ENCODE measurements at places on chromosomes 16 and 17.
A peak's percentile ranks its signal among the peaks of the same experiment; 100 is the strongest.

DNA sequence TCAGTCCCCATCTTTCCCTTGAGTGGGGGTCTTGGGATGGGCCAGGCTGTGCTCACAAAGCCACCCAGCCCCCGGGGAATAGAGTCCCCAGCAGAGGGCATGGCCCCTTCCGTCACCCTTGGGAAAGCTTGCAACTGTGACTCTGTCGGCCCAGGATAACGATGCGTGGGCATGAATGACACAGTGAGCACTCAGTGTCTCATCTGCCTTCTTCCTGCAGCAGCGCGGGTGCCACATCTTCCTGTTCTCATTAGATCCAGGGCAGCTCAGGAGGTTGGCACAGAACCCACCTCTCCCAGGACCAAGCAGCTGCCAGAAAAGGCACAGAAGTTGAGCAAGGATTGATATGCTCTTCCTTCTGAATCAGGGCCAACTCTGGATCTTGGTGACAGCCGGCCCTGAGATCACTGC lies 84.7 kb downstream of the MRC2 start:
- no peak for DNase-seq

DNA sequence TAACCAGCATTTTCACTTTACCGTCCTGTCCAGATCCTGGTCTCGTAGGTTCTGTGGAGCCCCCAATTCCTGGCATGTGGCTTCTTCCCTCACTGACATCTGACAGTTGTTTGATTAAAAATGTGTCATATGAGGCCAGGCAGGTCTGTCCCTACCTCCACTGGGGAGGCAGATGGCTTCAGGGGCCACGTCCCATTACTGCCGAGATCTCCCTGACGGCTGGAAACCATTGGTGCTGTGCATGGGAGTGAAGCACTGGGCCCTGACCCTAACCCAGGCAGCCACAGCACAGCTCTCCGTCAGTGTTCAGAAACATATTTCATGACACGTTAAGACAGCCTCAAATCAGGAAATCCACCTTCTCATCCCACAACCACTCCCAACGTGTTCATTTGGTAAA lies 77.5 kb downstream of the GNAO1 start:
- DNase-seq = no peak

DNA sequence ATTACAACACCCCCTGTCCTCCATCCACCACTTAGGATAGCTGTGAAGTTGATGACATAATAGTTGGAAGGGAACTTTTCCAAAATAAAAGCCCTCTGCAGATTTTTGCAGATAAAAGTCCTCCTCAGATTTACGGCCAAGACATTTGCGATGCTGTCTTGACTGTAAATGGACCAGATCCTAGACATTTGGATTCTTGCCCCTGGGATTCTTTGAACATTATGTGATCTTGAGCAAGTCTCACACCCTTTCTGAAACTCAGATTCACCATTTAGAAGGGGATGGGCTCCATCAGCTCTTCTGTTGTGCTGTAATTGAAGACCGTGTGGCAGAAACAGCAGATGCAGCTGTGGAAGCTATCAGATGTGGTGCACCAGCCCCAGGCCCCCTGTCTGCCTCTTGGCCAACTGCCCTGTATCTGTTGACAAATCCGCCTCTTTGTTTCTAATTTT lies 153.9 kb upstream of the CACNG3 start:
- DNase-seq = no peak

DNA sequence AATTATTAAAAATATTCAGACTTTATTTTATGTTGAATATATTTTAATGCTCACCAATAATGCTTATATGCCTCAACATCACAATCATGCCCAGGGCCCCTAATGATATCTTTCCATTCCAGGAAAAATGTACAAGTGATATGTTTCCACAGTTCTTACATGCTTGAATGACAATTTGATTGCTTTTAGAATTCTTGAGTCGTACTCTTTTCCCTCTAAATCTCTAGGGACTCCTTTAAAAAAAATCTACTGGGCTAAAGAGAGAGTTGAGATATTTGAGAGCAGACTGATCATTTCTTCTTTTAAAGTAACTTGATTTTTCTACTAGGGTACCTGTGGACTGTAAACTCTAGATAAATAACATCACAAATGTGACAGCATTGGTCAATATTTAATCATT lies 18.2 kb upstream of the HLF start:
- no peak for DNase-seq

- no peak for DNase-seq
These were observed 186.2 kb downstream of the CYLD start for GRCh38 chr16:50928065-50928464.

GRCh38 chr17:50053654-50053960 lies 2.3 kb upstream of the ITGA3 start:
- DNase-seq = no peak

- DNase-seq = peak; percentile 51
These were observed 2.0 kb downstream of the MAF start for GRCh38 chr16:79598348-79599181.

DNA sequence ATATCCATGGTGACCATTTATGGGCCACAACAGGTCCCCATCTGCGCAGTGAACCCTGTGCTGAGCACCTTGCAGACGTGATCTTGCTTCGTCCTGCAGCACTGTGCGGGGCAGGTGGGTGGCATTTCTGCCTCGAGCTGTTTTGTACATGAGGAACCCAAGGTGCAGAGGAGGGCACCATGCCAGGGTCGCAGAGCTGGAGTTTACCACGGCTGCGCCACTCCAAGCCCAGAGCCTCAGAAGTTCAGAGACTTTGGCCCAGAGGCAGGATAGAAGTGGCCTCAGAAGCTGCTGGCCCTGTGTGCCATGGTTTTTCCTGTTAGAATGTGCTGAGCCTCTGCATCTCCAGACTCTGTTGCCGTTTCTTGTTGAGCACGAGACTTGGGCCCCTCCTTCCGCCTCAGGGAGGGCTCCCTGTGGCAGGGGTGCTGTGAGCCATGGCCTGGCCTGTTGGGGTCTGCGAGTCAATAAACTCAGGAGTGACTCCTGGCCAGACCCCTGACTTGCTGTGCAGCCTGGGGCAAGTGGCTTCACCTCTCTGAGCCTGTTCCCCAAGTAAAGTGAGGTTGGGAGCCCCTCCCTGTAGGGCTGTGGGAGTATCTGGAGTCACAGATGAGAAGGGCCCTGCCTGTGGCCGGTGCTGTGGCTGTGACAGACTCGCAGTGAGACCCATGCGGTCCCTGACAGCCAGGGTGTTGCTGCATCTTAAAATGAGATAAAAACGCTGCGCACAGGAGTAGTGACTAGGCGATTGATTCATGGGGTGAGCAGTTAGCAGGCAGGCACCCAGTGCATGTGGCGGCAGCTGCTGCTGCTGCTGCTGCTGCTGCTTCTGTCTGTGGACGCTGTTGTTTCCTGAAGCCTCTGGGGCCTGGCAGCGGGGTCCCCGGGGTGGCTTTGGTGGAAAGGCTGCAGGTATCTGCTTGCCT lies 11.8 kb downstream of the MAP2K3 start:
- DNase-seq = no peak

GRCh38 chr17:69733171-69734012 lies 318.9 kb downstream of the MAP2K6 start:
- DNase-seq = no peak

DNA sequence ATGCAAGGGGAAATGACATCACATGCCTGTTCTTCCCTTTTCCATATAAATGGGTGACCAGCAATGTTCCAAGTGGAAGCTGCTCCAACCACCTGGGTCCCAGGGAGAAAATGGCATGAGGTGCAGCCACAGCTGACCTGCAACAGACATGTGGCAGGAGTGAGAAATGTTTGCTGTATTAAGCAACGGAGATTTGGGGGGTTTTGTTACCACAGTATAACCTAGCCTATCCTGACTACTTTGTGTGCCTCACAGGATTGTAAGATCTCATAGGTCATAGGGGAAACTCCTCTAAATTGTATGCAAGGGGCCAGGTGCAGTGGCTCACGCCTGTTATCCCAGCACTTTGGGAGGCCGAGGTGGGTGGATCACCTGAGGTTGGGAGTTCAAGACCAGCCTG lies 12.0 kb downstream of the CDIPT start:
- no peak for DNase-seq

DNA sequence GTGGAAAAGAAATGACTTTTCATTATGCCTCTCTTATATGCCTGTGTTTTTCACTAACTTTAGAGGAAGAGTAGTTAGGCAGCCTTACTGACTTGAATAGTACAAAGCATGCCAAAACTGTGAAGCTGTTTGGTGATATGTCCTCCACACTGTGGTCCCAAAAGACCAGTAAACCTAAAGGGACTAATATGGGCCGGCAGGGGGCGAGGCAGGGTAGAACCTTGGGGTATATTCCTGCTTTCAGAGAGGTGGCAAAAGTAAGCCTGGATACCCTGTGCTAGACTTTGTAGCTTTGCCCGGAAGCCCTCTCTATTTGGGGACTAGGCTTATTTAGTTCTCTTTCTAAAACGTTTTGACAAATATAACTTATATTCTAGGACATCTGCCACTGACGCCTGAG lies 36.5 kb upstream of the VWA3A start:
- DNase-seq = no peak

- no peak for DNase-seq
These were observed 39.7 kb upstream of the ALDH3A1 start for GRCh38 chr17:19787733-19788357.

- peak; percentile 54 for DNase-seq
These were observed 5.9 kb upstream of the MAP2K3 start for GRCh38 chr17:21278450-21279197.

DNA sequence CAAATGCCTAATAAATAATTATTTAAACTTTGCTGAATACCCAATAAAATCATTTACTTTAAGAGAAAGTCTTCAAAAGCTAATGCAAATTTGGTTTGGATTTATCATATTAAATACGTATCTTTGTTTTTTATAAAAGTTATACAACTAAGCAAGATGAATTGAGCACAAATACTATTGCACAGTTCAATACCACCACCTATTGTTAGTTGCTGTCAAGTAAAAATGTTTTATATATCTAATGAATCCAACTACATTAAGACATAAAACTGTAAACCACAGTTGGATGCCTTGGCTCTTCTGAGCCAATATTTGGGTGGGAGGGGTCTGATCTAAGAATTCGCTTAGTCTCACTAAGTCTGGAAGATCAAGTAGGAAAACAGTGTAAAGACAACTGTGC lies 7.7 kb downstream of the FBXL20 start:
- DNase-seq = no peak

GRCh38 chr16:30395155-30395991 lies at the start of gene ZNF48:
TSS of gene ZNF48 (plus strand) at chr16:30395420. CDS start at chr16:30395795, 375 bp downstream.
- DNase-seq = peak; percentile 71

GRCh38 chr16:57147381-57148221 lies 38.2 kb downstream of the PSME3IP1 start:
- DNase-seq = no peak

- no peak for DNase-seq
These were observed 194.2 kb downstream of the NTN1 start for GRCh38 chr17:9215465-9215864.

DNA sequence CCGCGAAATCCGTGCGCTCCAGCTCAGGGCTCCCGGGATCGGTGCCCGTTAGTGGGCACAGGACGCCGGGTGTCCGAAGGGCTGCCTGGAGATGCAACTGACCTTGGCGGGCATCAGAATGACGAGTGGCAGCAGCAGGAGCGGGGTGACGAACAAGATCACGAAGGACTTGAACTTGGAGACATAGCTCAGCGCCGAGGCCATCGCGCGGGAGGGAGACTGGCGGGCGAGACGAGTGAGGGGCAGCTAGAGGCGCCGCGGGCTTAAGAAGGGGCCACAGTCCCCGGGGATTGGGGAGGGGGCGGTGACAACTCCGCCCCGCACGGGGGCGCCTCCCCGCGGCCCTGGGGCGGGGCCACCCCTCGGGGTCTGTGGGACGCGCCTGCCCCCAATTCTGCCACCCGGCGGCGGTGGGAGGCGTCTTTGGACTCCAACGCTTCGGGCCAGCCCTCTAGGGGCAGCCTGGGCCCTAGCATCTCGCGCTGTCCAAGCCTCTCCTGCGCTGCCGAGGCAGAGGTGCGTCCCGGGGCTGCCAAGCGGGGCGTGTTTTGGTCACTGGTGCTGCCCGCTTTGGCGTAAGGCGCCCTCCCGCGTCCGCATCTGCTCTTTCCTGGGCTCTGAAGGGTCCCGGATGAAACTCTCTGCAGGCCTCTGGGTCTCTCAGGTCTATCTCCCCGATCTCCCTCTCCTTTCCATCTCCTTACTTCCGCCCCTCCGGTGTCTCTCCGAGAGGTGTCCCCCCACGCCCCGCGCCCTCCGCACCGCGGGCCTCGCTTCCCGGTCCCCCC lies at the start of gene SLC13A5:
SLC13A5 (minus strand) TSS at position 240 of the 788 bp plus-strand sequence; CDS start at position 204, 36 bp downstream.
- DNase-seq = no peak

DNA sequence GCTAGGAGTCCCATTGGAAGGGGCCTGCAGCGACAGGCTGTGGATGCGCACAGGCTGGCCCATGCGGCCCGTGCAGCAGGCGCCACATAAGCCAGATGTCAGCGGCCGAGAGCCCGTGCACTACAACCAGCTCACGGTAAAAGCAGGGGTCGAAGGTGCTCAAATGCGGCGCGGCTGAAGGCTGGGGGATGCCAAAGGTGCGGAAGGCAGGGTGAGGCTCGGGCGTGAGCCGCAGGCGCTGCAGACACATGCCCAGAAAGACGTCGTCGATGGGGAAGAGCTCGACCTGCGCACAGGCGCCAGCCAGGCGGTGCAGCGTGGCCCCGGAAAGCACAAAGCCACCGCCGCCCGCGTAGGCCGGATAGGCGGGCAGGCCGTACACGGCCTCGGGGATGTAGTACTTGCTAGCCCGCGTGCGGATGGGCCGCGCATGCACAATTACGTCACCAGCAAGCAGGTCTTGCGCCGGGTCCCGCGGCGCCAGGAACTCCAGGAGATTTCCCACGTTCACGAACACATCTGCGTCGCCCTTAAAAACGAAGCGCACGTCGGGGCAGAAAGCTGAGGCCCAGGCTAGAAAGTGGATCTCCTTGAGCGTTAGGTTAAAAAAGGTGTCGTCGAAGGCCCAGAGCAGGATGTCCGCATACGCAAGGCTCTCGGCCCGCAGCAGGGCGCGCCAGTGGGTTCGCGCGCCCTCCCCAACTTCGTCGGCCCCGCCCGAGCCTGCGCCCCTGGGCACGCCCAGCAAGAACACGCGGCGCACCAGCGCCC lies 1.3 kb downstream of the B3GNT9 start:
- DNase-seq = peak; percentile 2

DNA sequence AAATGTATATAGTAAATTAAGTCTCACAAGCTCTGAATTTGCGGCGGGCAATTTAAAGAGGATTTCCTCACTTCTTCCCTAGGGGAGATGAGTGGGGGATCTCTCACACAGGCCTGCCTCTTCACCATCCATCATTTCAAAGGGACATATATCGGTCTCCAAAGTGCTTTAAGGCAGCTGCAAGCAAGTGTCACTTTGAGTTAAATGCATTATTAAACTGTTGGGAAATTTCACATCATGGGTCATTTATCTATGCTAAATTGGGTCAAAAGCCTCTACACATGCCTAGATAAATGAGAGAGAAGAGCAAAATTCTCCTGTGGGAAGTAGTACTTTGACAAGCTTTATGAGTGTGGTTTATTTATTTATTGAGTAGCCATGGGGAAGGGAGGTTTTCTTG lies 1106.1 kb upstream of the GOT2 start:
- DNase-seq = no peak

GRCh38 chr16:86682219-86682904 lies 104.0 kb downstream of the FOXL1 start:
- DNase-seq = no peak

Data from CD4-positive, alpha-beta T cell treated with Interleukin-15 for 1 hour (primary cell).